AG04450 (cell line): ENCODE measurements at places on chromosomes 13 and 19.
A peak's percentile ranks its signal among the peaks of the same experiment; 100 is the strongest.

GRCh38 chr13:33213797-33214196, 71.8 kb downstream of the STARD13 start:
- DNase-seq, result no peak

DNA sequence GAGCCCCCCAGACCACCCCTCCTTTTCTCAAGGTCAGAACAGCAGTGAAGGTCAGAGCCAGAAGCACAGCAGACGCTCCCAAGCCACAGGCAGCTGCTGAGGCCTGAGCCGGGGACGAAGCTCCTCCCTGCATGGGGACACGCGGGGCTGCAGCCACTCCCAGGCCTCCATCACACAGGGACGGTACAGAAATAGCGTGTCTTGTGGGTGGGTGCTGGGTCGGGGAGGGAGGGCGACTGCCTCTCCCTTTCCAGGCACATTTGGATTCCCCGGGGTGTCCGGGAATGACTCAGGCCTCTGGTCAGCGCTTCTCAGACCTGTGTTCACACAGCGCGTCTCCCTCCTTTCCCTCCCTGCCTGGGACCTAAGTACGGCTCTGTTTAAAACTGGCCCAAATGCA, 33.2 kb downstream of the RASA3 start:
- peak; percentile 70 for DNase-seq

DNA sequence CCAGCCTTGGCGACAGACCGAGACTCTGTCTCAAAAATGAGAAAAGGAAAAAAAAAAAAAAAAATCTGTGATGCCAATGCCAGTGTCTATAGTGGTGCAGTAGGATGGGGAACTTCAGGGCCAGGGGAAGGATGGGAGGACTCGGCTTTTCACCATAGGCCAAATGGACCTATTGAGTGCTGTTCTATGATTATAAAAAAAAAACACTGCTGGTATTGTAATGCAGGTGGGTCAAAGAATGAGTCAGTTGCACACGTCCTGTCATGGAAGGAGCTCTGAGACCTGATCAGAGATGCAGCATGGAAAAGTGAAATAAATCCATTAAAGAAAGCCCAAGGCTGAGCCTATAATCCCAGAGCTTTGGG, 7.0 kb downstream of the DNAJB1 start:
- DNase-seq, result no peak

DNA sequence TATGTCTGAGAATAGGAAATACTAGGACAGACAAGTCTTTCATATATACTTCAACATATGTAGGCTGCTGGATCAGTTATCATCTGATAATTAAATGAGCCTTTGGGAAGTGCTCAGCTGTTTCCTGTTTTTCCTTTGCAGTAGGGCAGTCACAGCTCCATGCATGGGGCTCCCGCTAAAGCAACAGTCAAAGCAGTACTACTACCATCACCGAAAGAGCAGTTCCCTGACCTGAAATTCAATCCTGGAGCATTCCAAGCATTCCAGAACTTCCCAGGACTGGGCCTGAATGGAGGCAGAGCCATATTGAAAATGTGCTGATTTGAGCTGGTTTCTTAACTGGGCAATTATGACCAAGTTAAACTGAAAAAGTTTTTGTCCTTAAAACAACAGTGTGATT, 20.5 kb downstream of the MICU2 start:
- DNase-seq, result no peak

GRCh38 chr13:91184244-91184926, 163.1 kb upstream of the MIR17HG start:
- no peak for DNase-seq

DNA sequence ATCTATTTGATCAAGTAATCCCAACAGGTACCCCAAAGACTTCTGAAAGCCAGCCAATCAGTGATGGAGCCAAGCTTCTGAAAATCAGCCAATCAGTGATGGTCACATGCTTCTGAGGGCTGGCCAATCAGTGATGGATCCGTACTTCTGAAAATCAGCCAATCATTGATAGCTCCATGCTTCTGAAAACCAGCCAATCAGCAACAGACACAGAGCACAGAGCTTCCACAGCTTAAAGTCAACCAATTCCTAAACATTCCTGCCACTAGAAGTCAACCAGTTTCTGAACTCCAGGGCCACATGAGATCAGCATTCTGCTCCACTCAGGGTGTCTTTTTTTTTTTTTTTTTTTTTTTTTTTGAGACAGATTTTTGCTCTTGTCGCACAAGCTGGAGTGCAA, 8.2 kb upstream of the HSD17B14 start:
- DNase-seq, result peak; percentile 16

- no peak for DNase-seq
Observed at GRCh38 chr19:44848812-44849447, 2.8 kb downstream of the NECTIN2 start.

DNA sequence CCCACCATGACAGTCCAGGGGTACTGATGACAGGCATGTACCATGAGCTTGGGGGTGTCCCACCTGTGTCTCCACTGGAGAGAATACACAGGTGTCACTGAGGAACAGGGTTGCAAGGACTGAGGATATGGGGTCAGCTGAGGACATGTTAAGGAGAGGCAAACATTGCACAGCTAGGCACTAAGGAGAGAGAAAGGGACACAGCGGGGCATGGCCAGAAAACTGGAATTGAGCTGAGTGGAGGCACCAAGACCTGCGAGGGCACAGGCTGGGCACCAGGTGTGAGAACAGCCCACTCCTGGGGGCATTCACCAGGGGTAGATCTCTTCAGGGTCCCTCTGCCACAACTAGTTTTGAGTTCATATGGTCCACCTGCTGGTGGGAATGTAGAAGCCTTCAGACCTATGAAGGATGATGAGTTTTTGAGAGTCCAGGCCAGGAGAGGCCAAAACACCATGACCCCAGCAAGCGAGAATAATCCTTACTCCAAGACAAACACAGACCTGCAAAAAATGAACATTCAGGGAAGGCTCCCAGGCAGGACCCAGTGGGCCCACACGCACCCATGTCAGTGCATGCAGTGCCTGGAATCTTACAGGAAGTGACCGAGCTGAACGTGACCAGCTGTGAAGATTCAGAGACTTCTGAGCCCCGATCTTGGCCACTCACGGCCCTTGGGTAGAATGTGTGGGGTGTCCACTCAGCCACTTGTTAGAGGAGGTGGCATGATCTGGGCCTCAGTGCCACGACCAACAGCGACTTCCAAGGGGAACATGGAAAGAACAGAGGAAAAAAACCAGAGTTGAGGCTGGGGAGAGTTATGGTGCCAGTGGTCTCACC, 1.4 kb upstream of the ZNF584 start:
- no peak for DNase-seq

DNA sequence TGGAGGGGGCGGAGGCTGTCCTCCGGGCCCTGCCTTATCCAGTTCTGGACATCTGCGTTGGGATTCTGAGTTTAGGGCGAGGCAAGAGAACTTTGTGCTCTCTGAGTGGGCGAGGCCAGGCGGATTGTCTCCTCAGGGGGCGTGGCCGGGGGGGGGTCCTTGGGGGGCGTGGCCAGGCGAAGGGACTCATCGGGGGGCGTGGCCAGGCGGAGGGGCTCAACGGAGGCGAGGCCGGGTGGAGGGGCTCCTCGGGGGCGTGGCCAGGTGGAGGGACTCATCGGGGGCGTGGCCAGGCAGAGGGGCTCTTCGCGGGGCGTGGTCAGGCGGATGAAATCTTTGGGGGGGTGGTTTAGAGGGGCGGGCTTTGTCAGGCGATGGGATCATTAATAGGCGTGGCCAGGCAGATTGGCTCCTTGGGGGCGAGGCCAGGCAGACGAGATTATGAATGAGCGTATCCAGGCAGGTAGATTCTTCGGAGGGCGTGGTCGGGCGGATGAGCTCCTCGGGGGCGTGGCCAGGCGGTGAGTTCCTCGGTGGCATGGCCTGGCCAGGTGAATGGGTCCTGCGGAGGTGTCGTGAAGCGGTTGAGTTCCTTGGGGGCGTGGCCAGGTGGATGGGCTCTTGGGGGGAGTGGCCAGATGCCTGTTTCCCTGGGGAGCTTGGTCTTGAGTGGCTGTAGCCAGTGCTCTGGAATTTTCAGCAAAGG, 10.3 kb upstream of the CACNG7 start:
- no peak for DNase-seq

GRCh38 chr13:49296659-49297058, 48.9 kb downstream of the CDADC1 start:
- DNase-seq, result no peak

- no peak for DNase-seq
Observed at GRCh38 chr19:38316477-38317067, 825 bp upstream of the YIF1B start.

DNA sequence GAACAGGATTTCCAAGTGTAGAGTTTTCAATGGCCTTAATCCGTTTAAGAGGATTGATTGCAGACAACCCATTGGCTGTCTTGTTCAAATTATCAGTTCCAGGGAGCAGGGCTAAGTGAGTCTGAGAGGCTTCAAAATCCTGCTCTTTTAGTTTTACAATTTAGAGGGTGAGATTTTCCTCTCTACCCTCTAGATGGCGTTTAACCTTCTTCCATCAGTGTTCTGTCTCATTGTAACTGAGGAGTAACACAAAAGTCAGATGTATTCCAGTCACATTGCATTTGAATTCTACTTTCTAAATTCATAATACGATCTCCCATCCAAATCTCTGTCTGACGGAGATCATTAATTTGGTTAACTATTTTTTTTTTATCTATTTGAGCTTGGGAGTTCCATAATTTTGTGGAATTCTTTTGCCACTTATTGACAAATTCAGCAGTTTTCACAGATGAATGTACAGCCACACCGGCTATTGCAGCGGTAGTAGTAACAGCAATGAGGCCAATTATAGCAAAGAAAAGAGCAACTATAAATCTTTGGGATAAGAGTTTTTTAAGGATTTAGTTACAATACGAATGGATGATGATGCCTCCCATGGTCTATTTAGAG, 7.8 kb upstream of the C19orf84 start:
- no peak for DNase-seq

- DNase-seq, result peak; percentile 29
Observed at GRCh38 chr19:16584248-16585093, 12.3 kb upstream of the SLC35E1 start.

- DNase-seq, result no peak
Observed at GRCh38 chr19:33629826-33630375, 8.1 kb downstream of the CHST8 start.

GRCh38 chr13:51112771-51113170, 1.7 kb upstream of the C13orf42 start:
- DNase-seq, result no peak

DNA sequence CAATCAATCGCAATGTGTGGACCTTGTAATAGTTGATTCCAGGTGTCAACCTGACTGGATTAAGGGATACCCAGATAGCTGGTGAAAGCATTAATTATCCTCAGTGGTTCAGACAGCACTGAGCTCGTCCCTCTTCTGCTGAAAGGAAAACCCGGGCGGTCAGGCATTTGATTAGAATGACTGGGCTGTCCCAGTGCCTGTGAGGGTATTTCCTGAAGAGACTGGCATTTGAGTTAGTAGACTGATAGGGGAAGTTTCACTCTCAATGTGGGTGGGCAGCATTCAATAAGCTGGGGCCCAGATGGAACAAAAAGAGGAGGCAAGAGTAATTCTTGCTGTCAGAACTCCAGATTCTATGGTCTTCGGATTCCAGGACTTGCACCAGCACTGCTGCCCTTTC, 31.9 kb downstream of the KPNA3 start:
- DNase-seq, result no peak

DNA sequence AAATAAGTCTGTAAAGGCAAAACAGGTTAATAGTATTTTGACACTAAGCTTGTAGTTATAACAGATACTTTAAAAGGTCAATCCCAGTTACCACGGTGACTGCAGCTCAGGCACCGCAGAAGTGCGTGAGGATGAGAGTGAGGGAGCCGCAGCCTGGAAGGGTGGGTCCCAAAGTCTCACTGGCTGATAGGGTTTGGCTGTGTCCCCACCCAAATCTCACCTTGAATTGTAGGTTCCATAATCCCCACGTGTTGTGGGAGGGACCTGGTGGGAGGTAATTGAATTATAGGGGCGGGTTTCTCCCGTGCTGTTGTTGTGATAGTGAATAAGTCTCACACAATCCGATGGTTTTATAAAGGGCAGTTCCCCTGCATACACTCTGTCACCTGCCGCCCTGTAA, 40.0 kb upstream of the GAS6 start:
- DNase-seq, result no peak

GRCh38 chr13:99657848-99658260, 156.6 kb downstream of the TM9SF2 start:
- DNase-seq, result no peak

- DNase-seq, result no peak
Observed at GRCh38 chr19:50795664-50796073, 5.5 kb downstream of the ACP4 start.

GRCh38 chr19:49786376-49786820, 19.6 kb downstream of the AP2A1 start:
- DNase-seq, result no peak

- no peak for DNase-seq
Observed at GRCh38 chr13:58434943-58435342, 803.4 kb downstream of the PCDH17 start.

DNA sequence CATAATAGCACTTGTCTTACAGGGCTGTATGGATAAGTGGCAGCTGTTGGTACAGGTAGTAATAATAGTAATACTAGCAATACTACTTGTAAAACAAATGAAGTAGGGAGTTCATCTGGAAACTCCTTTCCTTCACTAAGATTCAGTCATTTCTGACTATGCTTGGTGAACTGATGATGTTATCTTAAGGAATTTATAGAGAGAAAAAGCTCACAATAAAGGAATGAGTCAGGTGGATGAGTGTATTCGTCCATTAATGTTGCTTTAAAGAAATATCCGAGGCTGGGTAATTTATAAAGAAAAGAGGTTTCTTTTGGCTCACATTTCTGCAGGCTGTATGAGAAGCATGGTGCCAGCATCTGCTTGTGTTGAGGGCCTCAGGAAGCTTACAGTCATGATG, 477.3 kb downstream of the KLF12 start:
- no peak for DNase-seq

DNA sequence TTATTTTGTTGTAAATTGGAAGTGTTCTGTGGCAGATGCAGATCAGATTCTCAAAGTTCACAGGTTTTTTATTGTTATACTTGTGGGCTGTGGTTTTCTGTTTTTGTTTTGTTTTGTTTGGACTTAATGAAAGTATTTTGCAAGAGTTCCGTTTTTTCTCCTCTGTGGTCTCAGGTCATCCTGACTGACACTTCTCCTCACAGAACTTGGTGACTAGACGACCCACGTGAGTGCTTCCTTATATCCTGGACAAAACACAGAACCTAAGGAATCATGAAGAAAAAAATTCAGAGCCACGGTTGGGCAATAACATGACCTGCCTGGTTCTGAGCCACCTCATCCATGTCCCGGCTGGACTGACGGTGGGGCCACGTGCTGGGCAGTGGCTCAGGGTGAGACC, 2.5 kb upstream of the RFPL4AL1 start:
- DNase-seq, result no peak

- no peak for DNase-seq
Observed at GRCh38 chr19:18609717-18610051, 3.0 kb upstream of the TMEM59L start.
